ENCODE measurements at places on chromosomes 7 and 10.

GRCh38 chr10:42864575-42864974 is 82.0 kb downstream of the BMS1 start:
- peak; percentile 84 for DNase-seq

- no peak for DNase-seq
Observed at GRCh38 chr10:130708465-130709070, 572.4 kb downstream of the GLRX3 start.

GRCh38 chr7:25391295-25391861 is 163.1 kb upstream of the NPVF start:
- no peak for DNase-seq

GRCh38 chr7:80520199-80520598 is 8.3 kb upstream of the GNAT3 start:
- no peak for DNase-seq

DNA sequence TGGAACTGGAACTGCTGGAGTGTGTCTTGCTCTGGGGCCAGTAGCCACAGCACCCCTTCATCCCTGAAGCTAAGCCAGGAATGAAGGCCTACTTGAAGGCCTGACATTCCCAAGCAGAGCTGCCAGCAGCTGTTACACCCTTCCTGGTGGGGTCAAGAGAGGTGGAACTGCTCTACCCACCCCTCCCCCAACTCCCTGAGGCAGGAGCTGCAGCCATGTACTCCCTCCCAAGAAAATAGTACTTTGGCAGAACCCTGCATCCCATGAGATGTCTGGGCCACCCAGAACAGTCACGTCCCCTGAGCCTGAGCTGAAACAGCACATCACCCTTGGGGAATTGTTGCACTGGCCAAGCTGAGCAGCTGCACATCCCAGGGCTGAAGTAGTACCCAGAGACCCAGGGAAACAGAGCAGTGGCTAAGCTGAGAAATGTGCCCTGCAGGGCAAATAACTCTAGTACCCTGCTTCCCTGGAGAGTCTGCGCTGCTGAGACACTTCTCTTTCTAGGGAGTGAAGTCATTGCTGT is 63.4 kb upstream of the PLA2G12B start:
- DNase-seq = no peak

GRCh38 chr7:45443263-45443662 is 130.9 kb upstream of the ADCY1 start:
- no peak for DNase-seq

GRCh38 chr7:98640375-98640774 is 23.3 kb downstream of the NPTX2 start:
- DNase-seq = no peak

DNA sequence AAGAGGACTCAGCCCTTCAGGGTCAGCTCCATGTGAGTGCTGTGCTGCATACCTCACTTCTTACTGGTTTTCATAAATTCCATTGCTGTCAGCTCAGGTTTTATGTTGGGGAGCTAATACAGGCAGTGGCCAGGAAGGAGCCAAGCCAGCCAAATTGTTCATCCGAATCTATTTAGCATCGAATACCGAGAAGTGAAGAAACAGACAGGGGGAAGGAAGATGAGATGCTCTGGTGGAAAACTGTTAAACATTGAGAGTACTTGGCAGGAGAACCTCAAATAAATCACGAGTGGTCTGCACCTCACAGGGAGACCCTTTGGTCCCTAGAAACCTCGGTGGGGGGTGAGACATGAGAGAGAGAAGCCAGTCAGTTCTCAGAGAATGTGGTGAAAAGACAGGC is 196.0 kb upstream of the TMEM72 start:
- DNase-seq = no peak

DNA sequence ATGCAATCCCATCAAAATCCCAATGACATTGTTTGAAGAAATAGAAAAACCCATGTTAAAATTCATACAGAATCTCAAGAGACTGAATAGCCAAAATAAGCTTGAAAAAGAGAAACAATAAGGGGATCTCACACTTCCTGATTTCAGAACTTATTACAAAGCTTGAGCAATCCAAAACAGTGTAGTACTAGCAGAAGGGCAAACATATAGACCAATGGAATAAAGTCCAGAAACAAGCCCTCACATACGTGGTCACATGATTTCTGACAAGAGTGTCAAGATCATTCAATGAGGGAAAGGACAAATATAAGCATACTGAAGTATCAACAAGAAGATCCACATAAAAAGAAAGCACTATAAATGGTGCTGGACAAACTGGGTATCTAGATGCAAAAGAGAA is 31.9 kb downstream of the MICU1 start:
- no peak for DNase-seq

GRCh38 chr10:17427666-17428350 is 26.6 kb downstream of the ST8SIA6 start:
- no peak for DNase-seq
